ENCODE measurements at places on chromosomes 13 and 19. TPM values are rescaled to one million over a fixed set of nuclear protein-coding genes. Genes with fewer than 3 reads are reported as not detected.
A peak's percentile ranks its signal among the peaks of the same experiment; 100 is the strongest.

PDE4C gene
- total RNA-seq: not detected

MYBPC2 gene
- total RNA-seq: not detected

CDC42EP5 gene
- 39.4 TPM for total RNA-seq

CALR3 gene
- not detected for total RNA-seq

TMC4 gene
- total RNA-seq: 4.0 TPM

ELAVL3 gene
- not detected for total RNA-seq

C5AR2 gene
- total RNA-seq: 0.57 TPM

MBD3L3 gene
- total RNA-seq: not detected

ESD gene
- 61.8 TPM for total RNA-seq

DNA sequence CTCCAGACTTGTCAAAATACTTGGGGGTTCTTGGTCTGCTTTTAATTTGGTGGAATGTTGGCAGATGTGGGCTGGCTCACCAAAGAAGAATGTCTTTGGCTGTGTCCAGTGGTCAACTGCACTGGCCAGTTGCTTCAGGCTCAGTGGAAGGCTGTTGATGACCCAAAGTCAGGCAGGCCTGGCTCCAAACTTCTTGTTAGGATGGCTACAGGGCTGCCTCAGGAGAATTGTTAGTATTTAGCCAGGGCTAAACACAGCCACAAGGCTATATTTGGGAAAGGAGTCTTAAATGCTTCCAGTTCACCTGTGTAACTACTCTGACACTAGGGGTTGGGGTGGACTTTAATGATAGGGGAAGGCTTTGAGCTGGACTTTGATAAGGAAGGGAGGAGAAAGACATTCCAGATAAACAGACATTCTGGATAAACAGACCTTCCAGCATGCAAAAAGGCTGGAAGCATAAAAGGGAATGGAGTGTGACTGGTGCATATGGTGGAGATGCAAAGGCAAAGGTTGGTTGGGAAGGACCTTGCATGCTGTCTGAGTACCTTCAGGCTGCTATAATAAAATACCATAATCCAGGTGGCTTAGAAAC lies 116.8 kb downstream of the FOXO1 start:
- no peaks in the 10 kb centered on the region for H3K27me3 ChIP-seq
- DNase-seq: no peak
- no peaks in the 10 kb centered on the region for H3K4me1 ChIP-seq
- no peak overlapping the region for H3K4me3 ChIP-seq

GRCh38 chr13:31049833-31050232 lies 111.9 kb downstream of the HSPH1 start:
- H3K27ac ChIP-seq: no peak overlapping the region
- H3K27me3 ChIP-seq: no peaks in the 10 kb centered on the region
- no peak overlapping the region for H3K4me3 ChIP-seq
- DNase-seq: no peak

DNA sequence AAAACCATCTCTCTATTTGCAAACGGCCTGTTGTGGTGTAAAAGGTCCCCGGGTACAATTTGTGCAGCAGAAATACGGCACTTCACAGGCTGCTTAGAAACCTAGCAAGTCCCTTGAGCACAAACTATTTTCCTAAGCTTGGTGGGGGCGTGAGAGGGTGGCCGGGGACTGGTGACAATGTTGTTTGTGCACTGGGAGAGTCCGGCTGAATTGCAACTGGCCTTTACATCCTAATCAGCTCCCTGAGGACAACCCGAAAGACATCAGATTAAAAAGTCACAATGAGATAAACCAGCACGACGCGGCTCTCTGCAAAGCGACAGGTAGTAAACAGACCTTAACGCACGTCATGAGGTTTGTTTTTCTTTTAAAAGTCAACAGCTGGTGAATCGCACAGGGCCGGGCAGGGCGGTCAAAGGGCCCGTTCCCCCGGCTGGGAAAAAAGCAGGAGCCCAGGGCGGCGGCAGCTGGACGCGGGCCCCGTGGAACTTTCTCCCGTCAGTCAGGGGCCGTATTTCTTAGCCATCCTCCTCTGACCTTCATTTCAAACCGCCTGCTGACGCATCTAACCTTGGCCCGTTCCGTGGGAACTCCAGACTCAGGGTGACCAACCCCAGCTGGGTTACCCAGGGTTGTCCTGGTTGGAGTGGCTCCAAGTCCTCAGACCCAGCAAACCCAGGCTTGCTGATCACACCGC lies 112.3 kb downstream of the GADD45B start:
- H3K36me3 ChIP-seq: no peaks in the 10 kb centered on the region
- peak overlapping the region; percentile 45 for H3K27ac ChIP-seq
- no peak overlapping the region for H3K4me3 ChIP-seq
- no peak for DNase-seq

DNA sequence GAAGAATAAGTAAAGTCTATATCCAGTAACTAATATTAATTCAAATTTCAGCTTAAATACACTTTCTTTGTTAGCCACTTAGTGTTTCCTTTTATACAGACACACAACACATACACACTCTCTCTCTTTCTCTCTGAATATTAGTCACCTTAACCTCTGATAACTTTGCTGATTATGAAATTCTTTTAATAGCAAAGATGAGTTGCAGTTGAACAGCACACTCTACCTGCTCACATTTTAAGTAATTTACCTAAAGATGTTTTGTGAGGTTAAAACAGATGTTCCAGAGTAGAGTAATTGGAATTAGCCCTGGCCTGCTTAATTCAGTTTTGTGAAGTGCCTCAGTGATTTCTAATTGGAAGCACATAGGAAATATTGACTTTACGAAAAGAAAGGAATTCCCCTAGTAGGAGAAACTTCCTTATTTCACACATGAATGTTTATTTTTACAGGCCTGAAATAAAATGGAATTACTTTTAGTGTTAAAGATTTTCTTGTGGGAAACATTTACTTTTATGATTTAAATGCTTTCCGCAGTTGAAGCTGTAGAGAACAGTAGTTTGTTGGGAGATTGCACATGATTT lies 184.3 kb downstream of the MYO16 start:
- H3K4me3 ChIP-seq: no peak overlapping the region
- H3K27ac ChIP-seq: no peak overlapping the region
- H3K4me1 ChIP-seq: no peaks in the 10 kb centered on the region
- no peaks in the 10 kb centered on the region for H3K27me3 ChIP-seq
- no peaks in the 10 kb centered on the region for H3K36me3 ChIP-seq
- DNase-seq: no peak

GRCh38 chr13:82681535-82681934 lies 1200.7 kb downstream of the SLITRK1 start:
- H3K4me1 ChIP-seq: no peaks in the 10 kb centered on the region
- no peak overlapping the region for H3K4me3 ChIP-seq
- H3K27ac ChIP-seq: no peak overlapping the region

GRCh38 chr19:10998045-10998533 lies 37.3 kb downstream of the SMARCA4 start:
- H3K4me3 ChIP-seq: no peak overlapping the region
- no peak overlapping the region for H3K27ac ChIP-seq
- no peaks in the 10 kb centered on the region for H3K4me1 ChIP-seq
- peaks cover 41% of the 10 kb centered on the region for H3K36me3 ChIP-seq
- no peaks in the 10 kb centered on the region for H3K27me3 ChIP-seq
- no peak for DNase-seq

GRCh38 chr13:44331446-44331845 lies 42.2 kb upstream of the SERP2 start:
- no peak for DNase-seq
- peak overlapping the region; percentile 60 for H3K27ac ChIP-seq
- no peaks in the 10 kb centered on the region for H3K27me3 ChIP-seq
- no peak overlapping the region for H3K4me3 ChIP-seq

DNA sequence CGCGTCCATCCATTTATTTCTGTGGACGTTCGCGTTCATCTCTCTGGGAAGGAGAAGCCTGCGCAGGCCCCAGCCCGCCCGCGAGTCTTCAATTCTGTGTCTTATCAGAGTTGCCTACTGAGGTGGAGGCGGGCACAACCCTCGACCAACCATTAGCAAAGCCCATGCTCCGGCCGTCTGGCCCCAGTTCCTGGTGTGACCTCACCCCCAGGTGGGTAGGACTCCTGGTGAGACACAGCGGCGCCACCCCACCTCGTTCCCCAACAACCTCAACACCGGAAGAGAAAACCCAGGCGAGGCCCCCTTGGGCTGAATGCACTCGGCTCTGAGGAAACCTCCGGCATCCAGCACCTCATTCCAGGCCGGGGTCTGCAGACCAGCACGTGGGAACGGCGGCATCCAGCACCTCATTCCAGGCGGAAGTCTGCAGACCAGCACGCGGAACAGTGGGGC lies 14.7 kb downstream of the ZNF787 start:
- H3K27me3 ChIP-seq: no peaks in the 10 kb centered on the region
- no peak for DNase-seq
- H3K27ac ChIP-seq: peak overlapping the region; percentile 84
- peaks cover 4% of the 10 kb centered on the region for H3K36me3 ChIP-seq
- peaks cover 82% of the 10 kb centered on the region for H3K4me1 ChIP-seq

- H3K27me3 ChIP-seq: no peaks in the 10 kb centered on the region
- no peaks in the 10 kb centered on the region for H3K4me1 ChIP-seq
- no peak for DNase-seq
- H3K36me3 ChIP-seq: no peaks in the 10 kb centered on the region
- H3K4me3 ChIP-seq: no peak overlapping the region
Measured at GRCh38 chr13:39263531-39263930, 225.3 kb downstream of the NHLRC3 start.

DNA sequence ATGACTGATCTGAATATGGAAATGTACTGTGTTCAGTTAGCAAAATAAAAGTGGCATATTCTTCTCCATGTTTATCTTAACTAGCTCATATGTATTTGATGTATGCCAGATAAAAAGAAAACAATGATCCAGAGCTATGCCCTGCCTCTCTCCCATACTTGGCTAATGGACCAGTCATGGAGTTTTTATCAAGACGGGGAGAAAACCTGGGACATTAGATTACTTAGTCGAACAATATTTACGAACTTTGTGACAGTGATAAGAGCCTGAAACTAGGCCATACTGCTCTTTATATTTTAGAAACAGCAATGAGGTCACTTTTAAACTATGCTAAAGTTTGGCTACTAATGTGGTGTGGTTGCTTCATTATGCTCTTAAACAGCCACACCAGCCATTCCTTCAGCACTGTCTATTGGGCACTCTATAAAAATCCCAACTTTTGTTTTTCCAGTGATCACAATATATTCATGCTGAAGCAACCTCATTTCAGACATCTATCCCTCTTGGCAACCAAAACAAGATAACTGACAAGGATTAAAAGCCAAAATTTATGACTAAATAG lies 265.0 kb downstream of the FGF14 start:
- DNase-seq: no peak
- no peak overlapping the region for H3K27ac ChIP-seq
- H3K4me3 ChIP-seq: no peak overlapping the region

- H3K27ac ChIP-seq: no peak overlapping the region
- no peaks in the 10 kb centered on the region for H3K27me3 ChIP-seq
- H3K36me3 ChIP-seq: no peaks in the 10 kb centered on the region
- no peak for DNase-seq
Measured at GRCh38 chr19:11673608-11674041, 65.1 kb downstream of the ZNF823 start.

- no peak overlapping the region for H3K4me3 ChIP-seq
- no peak overlapping the region for H3K27ac ChIP-seq
- peaks cover 10% of the 10 kb centered on the region for H3K4me1 ChIP-seq
- no peaks in the 10 kb centered on the region for H3K27me3 ChIP-seq
- H3K36me3 ChIP-seq: peaks cover 29% of the 10 kb centered on the region
Measured at GRCh38 chr19:10390652-10391286, 10.4 kb upstream of the TYK2 start.

DNA sequence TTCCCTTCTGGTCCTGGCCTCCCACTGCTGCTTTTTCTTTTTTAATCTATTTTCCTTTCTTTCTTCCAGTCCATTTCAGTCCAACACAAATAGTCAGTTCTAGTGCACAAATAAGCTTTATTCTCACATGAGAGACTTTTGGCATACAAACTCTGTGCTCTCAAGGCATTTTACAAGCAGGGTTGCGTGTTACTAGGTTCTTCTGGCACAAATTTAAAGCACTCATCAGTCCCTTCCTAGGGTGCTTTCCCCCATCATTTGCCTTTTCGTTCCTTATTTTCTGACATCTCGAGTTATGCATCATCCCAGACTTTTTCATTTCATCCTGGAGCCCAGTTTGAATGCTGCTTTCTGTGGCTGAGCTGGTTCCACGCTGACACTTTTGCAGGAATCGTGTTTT lies 29.8 kb upstream of the IL17D start:
- no peaks in the 10 kb centered on the region for H3K27me3 ChIP-seq
- H3K4me3 ChIP-seq: no peak overlapping the region
- H3K4me1 ChIP-seq: no peaks in the 10 kb centered on the region
- no peak for DNase-seq

DNA sequence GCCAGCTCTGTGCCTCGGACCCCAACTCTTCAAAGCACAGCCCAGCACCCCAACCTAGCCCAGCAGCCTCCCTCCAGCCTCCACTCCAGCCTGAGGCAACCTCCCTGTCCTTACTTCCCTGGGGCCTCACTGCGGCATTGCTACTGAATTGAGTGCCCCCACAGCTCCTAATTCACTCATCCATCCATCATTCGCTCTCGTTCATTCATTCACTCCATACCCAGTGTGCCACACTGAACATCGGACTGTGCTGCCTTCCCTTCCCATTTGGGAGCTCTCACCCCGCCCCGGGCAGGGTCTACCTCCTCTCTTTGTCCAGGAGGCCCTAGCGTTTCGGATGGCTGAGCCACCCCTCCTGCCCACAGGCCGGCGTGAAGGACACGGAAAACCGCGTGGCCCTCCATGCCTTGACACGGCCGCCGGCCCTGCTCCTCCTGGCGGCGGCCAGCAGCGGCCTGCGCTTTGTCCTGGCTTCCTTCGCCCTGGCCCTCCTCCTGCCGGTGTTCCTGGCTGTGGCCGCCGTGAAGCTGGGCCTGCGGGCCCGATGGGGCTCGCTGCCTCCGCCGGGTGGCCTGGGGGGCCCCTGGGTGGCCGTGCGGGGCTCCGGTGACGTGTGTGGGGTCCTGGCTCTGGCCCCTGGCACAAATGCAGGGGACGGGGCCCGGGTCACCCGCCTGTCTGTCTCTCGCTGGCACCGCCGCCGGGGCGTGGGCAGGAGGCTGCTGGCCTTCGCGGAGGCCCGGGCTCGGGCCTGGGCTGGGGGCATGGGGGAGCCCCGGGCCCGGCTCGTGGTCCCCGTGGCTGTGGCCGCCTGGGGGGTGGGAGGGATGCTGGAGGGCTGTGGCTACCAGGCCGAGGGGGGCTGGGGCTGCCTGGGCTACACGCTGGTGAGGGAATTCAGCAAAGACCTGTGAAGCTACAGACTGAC lies 1.3 kb downstream of the NAT14 start:
- peaks cover 30% of the 10 kb centered on the region for H3K36me3 ChIP-seq
- H3K4me1 ChIP-seq: peaks cover 42% of the 10 kb centered on the region
- H3K4me3 ChIP-seq: no peak overlapping the region
- peak overlapping the region; percentile 90 for H3K27ac ChIP-seq
- H3K27me3 ChIP-seq: no peaks in the 10 kb centered on the region
- no peak for DNase-seq

DNA sequence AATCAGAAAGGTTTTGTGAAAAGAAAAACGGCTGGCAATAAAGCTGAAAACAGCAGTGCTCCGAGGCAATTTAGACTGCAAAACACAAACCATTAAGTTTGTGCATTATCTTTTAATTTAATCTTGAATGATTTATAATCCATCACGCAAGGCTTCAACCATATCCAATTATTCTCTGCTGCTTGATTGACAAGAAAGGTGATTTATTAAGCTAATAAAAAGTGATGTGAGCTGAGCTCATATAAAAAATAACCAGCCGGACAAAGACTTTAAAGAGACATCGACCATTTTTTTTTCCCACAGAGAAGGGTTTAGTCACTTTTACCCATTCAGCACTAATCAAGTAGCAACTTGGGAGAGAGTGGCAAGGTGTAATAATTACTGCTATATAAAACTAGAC lies 33.6 kb downstream of the TSHZ3 start:
- no peak overlapping the region for H3K4me3 ChIP-seq
- no peaks in the 10 kb centered on the region for H3K27me3 ChIP-seq
- no peaks in the 10 kb centered on the region for H3K36me3 ChIP-seq
- H3K4me1 ChIP-seq: peaks cover 10% of the 10 kb centered on the region

All from esophagus squamous epithelium (tissue), 5 donors.